ENCODE measurements at places on chromosomes 7 and 10.

- DNase-seq = peak; percentile 14
These were observed 126.4 kb upstream of the CCDC6 start for GRCh38 chr10:60032723-60033122.

DNA sequence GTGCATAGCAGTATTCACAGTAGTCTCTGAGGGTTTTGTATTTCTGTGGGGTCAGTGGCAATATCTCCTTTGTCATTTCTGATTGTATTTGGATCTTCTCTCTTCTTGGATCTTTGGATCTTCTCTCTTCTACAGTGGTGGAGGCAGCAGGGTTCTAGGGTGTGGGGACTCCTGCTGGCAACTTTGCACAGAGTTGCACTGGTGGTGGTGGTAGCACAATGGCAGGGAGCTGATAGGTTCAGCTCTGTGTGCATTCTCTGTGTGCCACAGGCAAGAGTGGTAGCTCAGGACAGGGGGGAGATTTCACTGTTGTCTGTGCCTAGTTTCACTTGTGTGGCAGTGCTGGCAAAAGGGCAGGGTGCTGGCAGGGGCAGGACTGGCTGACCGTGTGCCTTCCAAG, 35.1 kb upstream of the PRSS37 start:
- no peak for DNase-seq

DNA sequence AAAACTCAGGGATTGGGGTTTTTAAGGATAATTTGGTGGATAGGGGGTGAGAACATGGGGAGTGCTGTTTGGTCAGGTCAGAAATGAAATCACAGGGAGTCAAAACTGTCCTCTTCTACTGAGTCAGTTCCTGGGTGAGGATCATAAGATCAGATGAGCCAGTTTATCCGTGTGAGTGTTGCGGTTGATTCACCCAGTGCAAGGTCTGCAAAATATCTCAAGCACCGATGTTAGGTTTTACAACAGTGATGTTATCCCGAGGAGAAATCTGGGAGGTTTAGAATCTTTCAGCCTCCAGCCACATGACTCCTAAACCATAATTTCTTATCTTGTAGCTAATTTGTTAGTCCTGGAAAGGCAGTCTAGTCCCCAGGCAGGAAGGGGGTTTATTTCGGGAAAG, 31.7 kb upstream of the AGR2 start:
- DNase-seq = no peak

- DNase-seq = no peak
These were observed 97.4 kb downstream of the LRRC18 start for GRCh38 chr10:48842231-48842630.

DNA sequence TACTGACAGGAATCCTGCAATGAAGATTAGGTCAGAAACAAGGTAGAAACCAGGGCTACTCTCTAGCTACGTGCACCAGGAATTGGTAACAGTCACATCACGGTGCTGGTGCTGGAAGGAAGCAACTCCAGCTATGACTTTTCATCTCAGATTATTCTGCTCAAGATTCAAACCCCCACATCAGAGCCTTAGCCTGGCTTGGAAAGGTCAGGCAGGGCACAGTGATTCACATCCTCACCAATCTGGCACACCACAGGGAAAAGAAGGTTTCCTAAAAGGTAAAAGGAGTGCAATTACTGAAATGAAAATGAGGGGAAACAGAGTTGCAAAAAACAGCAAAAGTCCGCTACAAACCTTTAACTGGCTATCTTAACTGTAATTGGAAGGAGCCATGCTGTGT, 240.2 kb upstream of the NPSR1 start:
- no peak for DNase-seq
